Amygdala (tissue), 56 donors: ENCODE measurements at places on chromosomes 3 and 15.
A peak's percentile ranks its signal among the peaks of the same experiment; 100 is the strongest.

GRCh38 chr3:29718661-29719065, 437.8 kb downstream of the RBMS3 start:
- DNase-seq = no peak

DNA sequence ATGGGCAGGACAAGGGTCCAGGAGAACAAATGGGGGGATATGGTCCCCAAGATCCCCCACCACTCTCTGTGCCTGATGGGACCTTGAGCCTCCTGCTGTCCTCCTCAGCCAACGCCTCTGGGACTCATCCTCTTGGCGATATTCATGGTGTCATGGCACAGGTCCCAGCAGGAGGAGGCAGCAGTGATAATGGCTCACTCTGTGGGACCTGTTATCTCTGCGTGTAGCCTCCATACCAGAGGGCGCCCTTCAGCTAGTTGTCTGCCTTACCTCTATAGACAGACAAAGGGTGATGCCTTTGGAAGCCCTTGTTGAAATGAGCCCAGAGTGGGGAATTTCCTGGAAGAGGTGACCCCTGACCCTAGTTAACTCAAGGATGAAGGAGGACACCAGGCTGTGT, 7.4 kb downstream of the ZBTB47 start:
- no peak for DNase-seq

- DNase-seq = no peak
Observed at GRCh38 chr3:152865668-152866245, 30.8 kb downstream of the P2RY1 start.

DNA sequence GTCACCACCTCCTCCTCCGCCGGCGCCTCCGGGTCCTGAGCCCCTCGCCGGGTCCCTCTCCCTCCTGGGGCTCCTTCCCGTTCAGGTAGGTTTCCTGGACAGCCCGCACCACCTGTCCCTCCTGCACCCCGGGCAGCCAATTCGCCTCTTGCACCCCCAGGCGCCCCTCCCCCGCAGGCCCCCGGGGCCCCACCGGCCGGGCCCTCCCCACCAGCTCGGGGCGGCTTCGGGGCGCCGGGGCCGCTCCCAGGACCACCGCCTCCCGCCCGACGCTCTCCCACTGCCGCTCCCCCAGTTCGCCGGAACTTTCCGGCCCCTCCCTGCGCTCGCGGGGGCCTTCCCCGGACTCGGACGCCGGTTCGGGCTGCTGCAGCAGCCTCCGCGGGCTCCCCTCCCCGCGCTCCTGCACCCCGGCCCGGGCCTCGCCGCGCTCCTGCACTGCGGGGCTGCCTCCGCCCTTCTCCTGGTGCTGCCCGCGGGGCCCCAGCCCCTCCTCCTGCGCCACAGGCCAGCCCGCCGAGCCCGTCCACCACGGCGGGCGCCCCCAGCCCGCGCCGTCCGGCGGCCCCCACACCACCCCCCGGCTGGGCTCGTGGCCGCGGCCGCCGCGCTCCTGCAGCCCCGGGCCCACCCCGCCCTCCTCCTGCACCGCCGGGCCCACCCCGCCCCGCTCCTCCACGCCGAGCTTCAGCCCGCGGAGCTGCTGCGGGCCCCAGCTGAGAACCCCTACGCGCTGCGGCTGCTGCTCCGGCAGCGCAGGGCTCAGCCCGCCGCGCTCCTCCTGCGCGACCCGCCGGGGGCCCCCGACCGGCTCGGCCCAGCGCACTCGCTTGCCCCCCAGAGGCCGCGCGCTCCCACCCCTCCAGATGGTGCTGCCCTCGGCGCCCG, 587 bp upstream of the TNK2 start:
- DNase-seq = no peak

DNA sequence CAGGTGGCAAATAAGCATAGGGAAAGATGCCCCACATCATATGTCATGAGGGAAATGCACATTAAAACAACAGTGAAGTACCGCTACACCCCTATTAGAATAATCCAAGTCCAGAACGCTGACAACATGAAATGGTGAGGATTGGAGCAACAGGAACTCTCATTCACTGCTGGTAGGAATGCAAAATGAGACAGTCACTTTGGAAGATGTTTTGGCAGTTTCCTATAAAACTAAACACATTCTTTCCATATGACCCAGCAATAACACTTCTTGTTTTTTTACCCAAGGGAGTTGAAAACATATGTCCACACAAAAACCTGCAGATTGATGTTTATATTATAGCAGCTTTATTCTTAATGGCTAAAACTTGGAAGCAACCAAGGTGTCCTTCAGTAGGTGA, 116.4 kb upstream of the TOPAZ1 start:
- no peak for DNase-seq

GRCh38 chr3:172333042-172333377, 115.2 kb downstream of the GHSR start:
- DNase-seq = no peak

GRCh38 chr15:96330450-96331143, at the start of gene NR2F2:
NR2F2 (plus strand) TSS chr15:96330700; CDS start chr15:96332106, 1,406 bp downstream.
- peak; percentile 83 for DNase-seq

- no peak for DNase-seq
Observed at GRCh38 chr3:156509189-156510174, 45.4 kb downstream of the SSR3 start.

DNA sequence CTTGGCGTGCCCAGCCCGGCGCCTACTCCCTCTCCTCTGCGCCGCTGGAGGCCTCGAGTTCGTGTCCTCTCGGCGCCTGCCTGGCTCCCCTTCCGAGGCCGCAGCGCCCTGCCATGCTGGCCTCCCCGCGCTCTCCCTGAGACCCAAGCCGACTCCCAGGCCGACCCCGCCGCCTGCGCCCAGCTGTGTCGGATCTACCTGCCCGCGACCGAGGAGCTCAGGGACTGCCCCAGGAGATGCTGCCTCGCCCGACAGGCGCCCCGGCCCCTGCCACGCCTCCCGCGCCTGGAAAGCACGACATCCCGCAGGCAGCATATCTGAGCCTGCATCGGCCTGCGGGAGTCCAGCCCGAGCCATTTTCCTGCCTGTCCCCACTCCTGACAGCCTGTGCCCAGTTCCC, 16.1 kb downstream of the PAQR9 start:
- DNase-seq = no peak

DNA sequence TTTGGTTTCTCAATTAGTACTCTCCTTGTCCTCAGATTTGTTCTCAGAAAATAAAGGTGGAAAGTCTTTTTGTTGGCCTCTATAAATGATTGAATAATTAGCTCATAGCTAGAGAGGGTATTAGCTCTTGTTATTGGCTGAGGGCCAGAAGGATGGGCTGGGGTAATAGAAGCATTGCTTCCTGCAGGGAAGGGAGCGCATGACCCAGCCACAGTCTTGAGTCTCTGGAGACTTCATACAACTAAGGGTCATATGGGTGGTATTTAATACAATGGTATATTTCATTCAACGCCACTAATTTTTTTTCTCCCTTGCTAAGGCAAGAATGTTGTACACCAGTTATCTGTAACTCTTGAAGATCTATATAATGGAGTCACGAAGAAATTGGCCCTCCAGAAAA, 8.4 kb downstream of the DNAJA4 start:
- no peak for DNase-seq

DNA sequence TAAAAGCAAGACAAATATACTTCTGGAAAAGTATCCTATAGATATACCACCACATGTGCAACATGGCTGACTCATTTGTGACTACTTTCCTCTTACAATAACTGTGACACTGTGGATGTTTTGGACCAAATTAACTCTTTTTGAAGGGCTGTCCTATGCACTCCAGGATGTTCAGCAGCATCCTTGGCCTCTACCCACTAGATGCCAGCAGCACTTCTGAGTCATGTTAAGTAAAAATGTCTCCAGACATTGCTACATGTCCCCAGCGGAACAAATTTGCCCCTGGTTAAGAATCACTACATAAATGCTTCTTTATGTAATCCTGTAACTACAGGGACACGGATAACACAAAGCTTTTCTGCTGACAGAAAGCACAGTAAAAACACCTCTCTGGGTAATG, 32.0 kb downstream of the RUVBL1 start:
- no peak for DNase-seq

- no peak for DNase-seq
Observed at GRCh38 chr15:38878926-38879325, 314.3 kb upstream of the RASGRP1 start.

GRCh38 chr15:78695854-78696253, 54.8 kb upstream of the CHRNB4 start:
- DNase-seq = no peak
